Panc1 (cell line): ENCODE measurements at places on chromosomes 16 and 17. TPM values are rescaled to one million over a fixed set of nuclear protein-coding genes. Genes with fewer than 3 reads are reported as not detected.

DNA sequence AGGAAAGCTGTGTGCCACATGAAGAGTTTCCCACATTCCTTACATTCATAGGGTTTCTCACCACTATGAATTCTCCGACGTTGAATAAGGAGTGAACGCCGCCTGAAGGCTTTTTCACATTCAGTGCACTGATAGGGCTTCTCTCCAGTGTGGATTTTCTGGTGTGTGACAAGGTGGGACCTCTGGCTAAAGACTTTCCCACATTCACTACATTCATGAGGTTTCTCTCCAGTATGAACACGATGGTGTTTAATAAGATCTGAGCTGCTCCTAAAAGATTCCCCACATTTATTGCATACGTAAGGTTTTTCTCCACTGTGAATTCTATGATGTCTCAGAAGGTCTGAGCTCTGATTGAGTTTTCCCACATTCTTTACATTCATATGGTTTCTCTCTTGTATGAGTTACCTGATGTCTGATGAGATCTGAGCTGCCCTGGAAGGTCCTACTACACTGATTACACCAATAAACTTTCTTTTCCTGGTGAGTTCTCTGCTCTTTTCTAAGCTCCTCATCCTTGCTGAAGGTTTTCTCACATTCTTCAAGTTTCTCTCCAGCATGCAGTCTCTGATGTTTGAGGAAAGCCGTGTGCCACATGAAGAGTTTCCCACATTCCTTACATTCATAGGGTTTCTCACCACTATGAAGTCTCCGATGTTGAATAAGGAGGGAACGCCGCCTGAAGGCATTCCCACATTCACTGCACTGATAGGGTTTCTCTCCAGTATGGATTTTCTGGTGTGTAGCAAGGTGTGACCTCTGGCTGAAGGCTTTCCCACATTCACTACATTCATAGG lies 10.0 kb downstream of the ZNF594 start:
- DNase-seq: no peak

DNA sequence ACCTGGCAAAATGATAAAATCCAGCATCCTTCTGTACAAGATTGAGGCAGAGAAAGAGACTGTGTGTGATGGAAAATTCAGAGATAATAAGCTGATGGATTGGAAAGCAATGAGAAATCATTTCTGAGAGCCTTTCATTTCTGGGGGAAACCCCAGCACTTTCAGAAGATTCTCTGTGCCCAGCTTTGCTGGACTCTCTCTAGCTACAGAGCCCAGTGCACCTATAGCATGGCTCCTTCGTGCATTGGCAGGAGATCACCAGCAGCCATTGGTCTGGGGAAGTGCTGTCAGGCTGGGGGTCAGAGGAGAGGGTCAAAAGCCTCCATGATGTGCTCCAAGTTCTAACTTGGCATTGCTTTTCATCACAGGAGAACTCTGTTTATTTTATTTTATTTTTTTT lies 259.9 kb downstream of the SOX9 start:
- no peak for DNase-seq

- no peak for DNase-seq
Measured at GRCh38 chr17:16439303-16439791, 24.0 kb downstream of the TRPV2 start.

GRCh38 chr17:44661835-44662234 lies 5.6 kb downstream of the MEIOC start:
- DNase-seq: no peak

- DNase-seq: no peak
Measured at GRCh38 chr17:60767744-60768308, 90.2 kb downstream of the BCAS3 start.

The CALB2 gene
- 0.59 TPM for total RNA-seq

The GNG13 gene
- total RNA-seq: 0.23 TPM

- peak; percentile 98 for DNase-seq
Measured at GRCh38 chr16:29943846-29944799, 17.8 kb upstream of the TMEM219 start.

The SULT1A3 gene
- total RNA-seq: 16.8 TPM

- DNase-seq: no peak
Measured at GRCh38 chr16:89057738-89058137, 35.9 kb upstream of the ACSF3 start.

DNA sequence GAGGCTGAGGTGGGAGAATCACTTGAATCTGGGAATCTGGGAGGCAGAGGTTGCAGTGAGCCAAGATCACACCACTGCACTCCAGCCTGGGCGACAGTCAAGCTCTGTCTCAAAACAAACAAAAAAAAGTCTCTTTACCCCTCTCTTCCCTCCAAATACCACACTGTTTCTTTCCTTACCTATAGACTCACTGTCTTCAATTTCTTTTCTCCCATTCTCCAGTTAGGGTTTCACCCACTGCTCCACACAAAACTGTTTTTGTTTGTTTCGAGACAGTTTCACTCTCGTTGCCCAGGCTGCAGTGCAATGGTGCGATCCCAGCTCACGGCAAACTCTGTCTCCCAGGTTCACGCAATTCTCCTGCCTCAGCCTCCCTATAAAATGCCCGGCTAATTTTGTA lies 6.1 kb upstream of the CD2BP2 start:
- DNase-seq: no peak

DNA sequence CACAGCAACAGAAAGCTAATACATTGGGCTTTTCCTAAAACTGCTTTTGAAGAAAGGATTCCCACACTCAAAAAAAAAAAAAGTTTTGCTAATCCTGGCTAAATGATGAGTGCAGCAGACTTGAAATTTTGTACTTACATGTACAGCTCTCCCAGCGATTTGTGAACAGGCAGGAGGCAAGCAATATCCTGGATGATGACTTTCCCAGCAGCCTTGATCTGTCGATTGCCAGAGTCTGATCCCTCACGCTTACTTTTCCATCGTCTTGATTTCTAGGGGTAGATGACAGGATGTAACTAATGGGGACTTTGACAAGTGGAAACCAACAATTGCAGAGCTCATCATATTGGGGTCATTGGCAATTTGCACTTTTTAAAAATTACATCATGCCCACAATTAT lies 91.4 kb downstream of the WDR59 start:
- DNase-seq: no peak

The SLC9A5 gene
- total RNA-seq: 1.7 TPM

The TNFSF12 gene
- total RNA-seq: 12.6 TPM

DNA sequence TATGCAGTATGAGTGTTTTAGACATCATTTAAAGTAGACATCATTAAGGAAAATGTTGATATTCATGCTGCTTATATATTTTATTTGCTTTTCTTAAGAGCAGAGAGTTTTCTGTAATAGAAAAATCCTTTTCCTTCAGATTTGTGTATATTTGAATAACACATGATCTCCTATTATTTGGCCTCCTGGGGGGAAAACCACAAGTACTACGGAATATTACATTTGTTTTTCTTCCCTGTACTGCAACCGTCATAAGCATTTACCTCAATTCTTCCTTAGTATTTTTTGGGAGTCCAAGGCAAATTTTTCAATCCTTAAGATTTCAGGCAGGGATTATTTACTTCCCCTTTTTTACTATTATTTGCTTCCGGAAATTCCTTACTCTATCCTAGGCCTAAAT lies 6.0 kb downstream of the RSPRY1 start:
- DNase-seq: no peak

DNA sequence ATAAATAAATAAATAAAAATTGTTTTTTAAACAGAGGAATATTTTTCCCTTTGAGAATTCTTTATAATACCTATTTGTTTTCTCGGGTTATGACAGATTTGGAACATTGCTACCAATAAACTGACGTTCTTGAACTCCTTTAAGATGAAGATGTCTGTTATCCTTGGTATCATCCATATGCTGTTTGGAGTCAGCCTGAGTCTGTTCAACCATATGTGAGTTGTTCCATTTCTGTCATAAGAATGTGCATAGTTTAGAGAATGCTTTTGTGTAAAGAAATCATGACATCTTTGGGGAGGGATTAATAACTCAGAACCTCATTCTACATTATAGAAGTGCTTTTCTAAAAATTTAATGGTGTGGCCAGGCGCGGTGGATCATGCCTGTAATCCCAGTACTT lies 37.2 kb upstream of the NAGLU start:
- DNase-seq: no peak

DNA sequence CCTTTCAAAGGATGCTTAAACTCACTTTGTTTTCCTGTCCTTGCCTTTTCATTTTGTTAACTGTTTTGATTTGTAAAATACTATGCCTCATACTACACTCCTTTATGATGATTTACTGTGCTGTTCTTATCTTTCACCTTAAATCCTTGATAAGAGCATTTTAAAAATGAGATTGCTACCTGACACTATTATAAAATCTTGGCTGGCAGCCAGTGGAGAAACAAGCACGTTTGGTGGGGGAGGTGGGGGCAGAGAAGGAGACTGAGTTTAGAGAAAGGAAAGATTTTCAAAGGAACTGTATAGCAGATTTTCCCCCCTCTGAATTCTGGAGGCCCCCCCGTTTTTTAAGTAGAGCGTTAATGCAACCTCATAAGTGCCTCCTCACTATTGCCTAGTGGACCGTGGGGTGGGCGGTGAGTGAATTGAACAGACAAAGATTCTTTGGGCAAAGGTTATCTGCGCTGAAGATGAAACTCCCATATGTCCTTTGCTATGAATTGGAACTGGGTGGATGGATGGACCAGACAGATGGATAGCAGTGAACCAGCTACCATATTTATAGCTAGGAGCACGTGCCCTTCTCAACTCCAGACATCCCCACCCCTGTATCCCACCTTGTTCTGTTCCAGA lies 200.2 kb downstream of the CCDC182 start:
- DNase-seq: no peak

DNA sequence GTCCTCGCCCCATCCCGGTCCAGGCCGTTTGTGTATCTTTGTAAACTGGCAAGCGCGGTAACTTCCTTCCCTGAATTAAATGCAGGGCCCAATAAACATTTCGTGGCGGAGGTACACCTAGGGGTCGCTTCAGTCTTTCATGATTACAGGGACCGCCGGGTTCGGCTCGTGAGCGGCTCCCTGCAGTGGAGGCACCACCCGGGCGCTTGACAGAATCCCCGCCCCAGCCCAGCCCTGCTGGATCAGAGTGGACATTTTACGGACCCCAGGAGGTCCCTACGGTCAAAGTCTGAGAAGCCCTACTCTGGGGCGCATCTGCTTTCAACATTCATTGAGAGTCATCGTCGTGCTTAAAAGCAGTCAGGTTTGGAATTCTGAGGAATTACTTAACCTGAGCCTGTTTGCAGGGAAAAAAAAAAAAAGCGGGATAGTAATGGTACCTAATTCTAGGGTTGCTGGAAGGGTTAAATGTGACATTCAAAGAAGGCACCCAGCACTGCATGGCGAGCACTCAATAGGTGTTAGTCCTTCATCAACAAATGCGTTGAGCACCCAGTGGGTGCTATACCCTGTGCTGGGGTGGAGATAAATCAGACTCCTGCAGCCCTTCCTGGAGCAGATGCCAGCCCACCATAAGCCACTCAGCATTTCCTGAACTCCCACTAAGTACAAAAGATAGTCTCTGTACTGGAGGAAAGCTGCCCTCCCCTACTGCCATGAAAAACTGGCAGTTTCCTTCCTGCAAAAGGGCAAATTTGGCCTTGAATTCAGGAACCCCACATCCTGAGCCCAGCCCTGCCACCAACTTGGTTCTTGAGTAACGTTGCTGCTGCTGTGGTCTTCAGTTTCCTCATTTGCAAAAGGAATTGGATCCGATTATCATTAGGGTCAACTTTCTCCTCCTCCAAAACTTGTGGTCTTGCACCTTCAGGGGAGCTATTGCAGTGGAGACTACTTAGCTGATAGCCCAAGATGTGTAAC lies 658 bp upstream of the DUSP3 start:
- DNase-seq: no peak

GRCh38 chr16:65598621-65599020 lies 476.8 kb upstream of the CDH11 start:
- DNase-seq: no peak

GRCh38 chr16:64440421-64440831 lies 681.4 kb downstream of the CDH11 start:
- peak; percentile 73 for DNase-seq

The ZNF205 gene
- total RNA-seq: 18.3 TPM

DNA sequence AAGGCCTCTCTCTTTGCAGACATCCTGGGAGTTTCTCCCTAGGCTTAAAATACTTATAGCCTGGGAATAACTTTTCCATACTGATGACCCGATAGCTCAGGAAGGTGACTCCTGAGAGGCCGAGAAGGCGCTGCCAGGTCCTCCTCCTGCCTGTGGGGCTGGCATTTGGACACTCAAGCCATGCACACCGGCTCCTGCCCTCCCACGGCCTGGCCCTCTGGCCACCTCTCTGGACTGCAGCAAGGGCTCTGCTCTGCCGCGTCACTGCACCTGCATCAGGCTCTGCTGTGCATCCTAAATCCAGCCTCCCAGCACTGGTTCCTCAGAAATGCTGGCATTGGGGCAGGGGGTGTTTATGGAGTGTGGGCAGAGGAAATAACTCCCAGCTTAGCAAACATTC lies 14.2 kb downstream of the KCNG4 start:
- no peak for DNase-seq

DNA sequence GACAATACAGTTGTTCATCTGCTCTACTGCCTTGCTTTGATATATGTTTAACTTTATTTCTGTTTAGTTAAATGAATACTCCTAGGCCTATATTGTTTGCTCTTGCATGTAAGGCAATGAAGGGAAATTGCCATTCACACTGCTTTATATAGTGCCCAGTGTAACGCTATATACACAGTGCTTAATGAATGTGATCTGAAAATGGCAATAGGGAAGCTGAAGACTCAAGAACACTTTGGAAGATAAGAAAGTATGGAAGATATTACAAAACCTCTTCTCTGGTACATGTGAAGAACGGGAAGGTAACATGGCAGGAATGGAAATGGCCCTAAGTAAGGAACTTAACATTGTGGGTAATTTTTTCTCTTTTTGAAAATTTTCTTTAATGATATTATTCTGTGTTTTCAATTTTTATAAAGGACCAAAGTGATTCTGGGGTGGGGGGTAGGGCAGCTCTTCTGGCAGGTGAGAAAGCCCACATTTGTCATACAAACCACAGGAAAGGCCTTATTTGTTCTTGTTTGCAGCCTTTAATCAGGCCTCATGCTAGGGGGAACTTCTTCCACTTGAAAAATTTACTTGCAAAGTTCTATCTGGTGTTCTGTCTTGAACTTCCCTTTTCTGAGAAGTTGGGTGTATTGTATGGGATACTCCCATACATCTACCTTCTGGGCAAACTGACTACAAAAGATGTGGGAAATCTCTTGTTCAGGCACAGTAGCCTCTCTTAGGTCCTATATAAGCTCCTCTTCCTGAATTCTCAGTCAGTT lies 100.8 kb upstream of the CORO6 start:
- DNase-seq: no peak

DNA sequence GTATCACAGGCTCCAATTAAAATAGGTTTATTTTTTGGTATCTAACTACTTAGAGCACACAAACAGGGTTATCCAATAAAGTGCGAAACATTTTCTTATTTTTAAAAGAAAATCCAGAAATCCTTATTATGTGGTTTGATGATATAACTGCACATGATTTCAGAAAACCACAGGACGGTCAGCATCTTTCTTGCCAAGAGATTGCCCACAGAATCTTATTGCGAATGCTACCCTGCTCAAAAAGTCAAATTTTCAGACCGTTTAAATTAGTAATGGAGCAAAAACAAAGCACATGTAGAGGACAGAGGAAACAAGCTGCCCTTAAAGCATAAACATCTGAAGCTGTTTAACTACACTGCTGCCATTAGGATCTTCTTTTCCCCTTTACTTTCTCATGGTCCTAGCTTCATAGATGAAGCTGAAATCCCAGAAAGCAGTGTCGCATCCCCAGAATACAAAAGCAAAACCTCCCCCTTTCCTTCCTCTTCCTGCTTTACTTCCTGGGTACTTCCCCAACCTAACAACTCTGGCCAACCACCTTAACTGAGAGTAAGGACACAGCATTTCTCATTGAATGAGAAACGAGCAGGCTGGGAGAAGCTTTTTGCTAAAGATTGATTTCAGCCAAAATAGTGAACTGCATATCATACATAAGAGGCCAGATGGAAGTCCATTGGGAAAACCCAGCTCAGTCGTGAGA lies 43.7 kb downstream of the CMTM4 start:
- DNase-seq: no peak

The TP53TG3F gene
- total RNA-seq: 0.54 TPM

The RNU2-1 gene
- 4,481 TPM for total RNA-seq
